ENCODE measurements at places on chromosomes 1 and 21. TPM values are rescaled to one million over a fixed set of nuclear protein-coding genes. Genes with fewer than 3 reads are reported as not detected.

GRCh38 chr1:190391582-190391981, 86.1 kb downstream of the BRINP3 start:
- H3K4me3 ChIP-seq, result no peak overlapping the region
- no peaks in the 10 kb centered on the region for H3K4me1 ChIP-seq
- DNase-seq, result no peak
- no peak overlapping the region for H3K27ac ChIP-seq

GRCh38 chr1:33384040-33384812, 46.7 kb downstream of the PHC2 start:
- peak overlapping the region; percentile 44 for H3K27ac ChIP-seq
- no peaks in the 10 kb centered on the region for H3K36me3 ChIP-seq
- H3K27me3 ChIP-seq, result no peaks in the 10 kb centered on the region

DNA sequence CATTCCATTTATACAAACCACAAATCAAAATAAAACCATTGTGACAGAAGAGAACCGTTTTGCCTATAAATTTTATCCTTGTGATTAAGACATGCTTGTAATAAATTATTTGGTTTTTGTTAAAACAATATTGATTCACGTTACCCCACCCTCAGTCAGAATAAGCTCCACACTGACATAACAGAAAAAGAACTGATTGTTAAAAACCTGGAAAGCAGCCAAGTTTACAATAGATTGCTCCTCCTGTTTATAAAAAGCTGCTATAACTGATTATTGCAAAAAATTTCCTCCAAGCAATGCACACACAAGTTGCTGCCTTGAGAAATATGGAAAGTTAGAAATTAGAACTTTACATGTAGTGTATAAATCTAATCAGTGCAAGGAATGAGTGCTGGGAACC, 263.5 kb downstream of the SETD4 start:
- no peak for DNase-seq
- no peak overlapping the region for H3K4me3 ChIP-seq
- H3K36me3 ChIP-seq, result no peaks in the 10 kb centered on the region

GRCh38 chr1:180907313-180908055, 5.2 kb upstream of the KIAA1614 start:
- H3K4me1 ChIP-seq, result peaks cover 5% of the 10 kb centered on the region
- no peaks in the 10 kb centered on the region for H3K36me3 ChIP-seq
- DNase-seq, result no peak

DNA sequence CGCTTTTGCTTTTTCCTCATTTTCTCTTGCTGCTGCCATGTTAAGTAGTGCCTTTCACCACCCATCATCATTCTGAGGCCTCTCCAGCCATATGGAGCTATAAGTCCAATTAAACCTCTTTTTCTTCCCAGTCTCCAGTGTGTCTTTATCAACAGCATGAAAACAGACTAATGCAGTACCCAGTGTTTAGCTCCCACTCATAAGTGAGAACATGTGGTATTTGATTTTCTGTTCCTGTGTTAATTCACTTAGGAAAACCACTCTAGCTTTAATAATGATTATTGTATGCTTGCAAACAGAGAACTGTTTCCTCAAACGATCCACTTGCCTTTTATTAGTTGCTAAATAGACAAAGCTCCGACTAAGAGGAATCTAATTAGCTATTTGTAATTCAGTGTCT, 43.3 kb downstream of the IL23R start:
- no peaks in the 10 kb centered on the region for H3K27me3 ChIP-seq
- H3K27ac ChIP-seq, result no peak overlapping the region
- H3K36me3 ChIP-seq, result no peaks in the 10 kb centered on the region

GRCh38 chr1:56453016-56453415, 126.3 kb downstream of the PLPP3 start:
- H3K36me3 ChIP-seq, result no peaks in the 10 kb centered on the region
- H3K27ac ChIP-seq, result no peak overlapping the region
- no peak for DNase-seq
- no peaks in the 10 kb centered on the region for H3K4me1 ChIP-seq

- H3K27ac ChIP-seq, result no peak overlapping the region
- H3K27me3 ChIP-seq, result no peaks in the 10 kb centered on the region
- no peaks in the 10 kb centered on the region for H3K36me3 ChIP-seq
- no peaks in the 10 kb centered on the region for H3K4me1 ChIP-seq
- DNase-seq, result no peak
- no peak overlapping the region for H3K4me3 ChIP-seq
Measured at GRCh38 chr1:25113086-25113485, 119.2 kb downstream of the SYF2 start.

DNA sequence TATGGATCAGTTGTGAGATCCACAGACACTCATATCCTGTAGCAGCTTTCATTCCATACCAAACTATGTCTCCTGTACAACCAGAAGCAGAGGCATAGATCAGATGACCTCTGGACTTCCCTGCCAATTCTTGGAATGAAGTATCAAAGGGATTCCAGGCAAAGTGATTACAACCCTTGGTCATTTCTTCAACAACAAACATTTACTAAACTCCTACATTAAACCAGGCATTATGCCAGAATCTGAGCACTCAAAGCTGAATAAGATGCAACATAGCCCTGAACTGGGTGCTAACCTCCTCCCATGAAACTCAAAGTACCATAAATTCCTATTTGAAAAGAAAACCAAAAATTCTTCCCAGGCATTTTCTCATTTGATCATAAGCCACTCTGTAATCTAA, 121.2 kb upstream of the SGIP1 start:
- H3K36me3 ChIP-seq, result no peaks in the 10 kb centered on the region
- no peak overlapping the region for H3K27ac ChIP-seq
- DNase-seq, result no peak
- H3K4me1 ChIP-seq, result no peaks in the 10 kb centered on the region

- H3K4me3 ChIP-seq, result no peak overlapping the region
- H3K4me1 ChIP-seq, result no peaks in the 10 kb centered on the region
- no peak overlapping the region for H3K27ac ChIP-seq
- no peak for DNase-seq
Measured at GRCh38 chr1:116289193-116289592, 83.9 kb upstream of the ATP1A1 start.

GRCh38 chr1:20588634-20589225, at the start of gene CDA:
Gene CDA (plus strand): TSS chr1:20589097. CDS start chr1:20589130, 33 bp downstream.
- H3K4me3 ChIP-seq, result peak within 1 kb of the TSS; percentile 37
- no peak for DNase-seq
- H3K36me3 ChIP-seq, result no peaks in the 10 kb centered on the region
- H3K4me1 ChIP-seq, result peaks cover 19% of the 10 kb centered on the region

- H3K36me3 ChIP-seq, result peaks cover 3% of the 10 kb centered on the region
- no peak for DNase-seq
- no peak overlapping the region for H3K27ac ChIP-seq
- no peak overlapping the region for H3K4me3 ChIP-seq
Measured at GRCh38 chr1:2566101-2567045, 10.2 kb downstream of the TNFRSF14 start.

DNA sequence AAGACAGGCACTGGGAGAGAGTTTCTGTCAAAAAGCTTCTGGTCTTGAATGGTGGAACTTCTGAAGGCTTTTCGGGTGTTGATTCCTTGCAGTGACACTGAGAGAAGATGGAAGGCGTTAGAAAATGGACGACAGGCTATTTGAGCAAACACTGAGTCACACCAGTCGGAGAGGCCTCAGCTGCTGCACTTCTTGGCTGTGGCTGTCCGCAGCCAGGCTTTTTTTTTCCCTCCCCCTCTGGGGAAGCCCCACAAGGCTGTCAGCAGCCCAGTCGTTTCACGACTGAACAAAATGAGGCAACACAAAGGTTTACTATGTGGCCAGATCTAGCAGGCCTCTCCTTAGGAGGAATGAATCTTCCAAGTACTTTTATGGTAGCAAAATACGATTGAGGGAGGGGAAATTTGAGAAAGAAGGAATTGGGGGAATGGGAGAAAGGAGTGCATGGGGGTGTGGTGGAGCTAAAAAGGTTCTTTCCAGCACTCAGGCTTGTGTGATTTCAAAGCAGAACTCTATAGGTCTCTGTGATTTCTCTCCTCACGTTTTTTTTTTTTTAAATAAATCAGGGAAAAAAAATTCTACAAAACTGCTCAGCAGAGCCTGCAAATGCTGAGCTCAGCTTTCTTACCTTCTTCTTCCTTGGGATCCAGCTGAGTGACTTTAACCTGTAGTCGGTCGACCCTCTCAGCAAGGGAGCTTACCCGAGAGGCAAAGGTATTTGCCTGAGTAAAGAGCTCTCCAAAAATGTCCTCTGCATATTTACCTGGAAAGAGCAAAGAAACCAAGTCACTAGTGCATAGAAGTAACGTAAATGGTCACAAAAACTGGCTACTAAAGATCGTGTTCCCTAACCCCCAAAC, 26.1 kb downstream of the GPR3 start:
- peaks cover 8% of the 10 kb centered on the region for H3K36me3 ChIP-seq
- H3K27me3 ChIP-seq, result no peaks in the 10 kb centered on the region
- peak; percentile 95 for DNase-seq
- no peak overlapping the region for H3K4me3 ChIP-seq

- no peaks in the 10 kb centered on the region for H3K27me3 ChIP-seq
- no peaks in the 10 kb centered on the region for H3K36me3 ChIP-seq
- H3K4me3 ChIP-seq, result no peak overlapping the region
- H3K27ac ChIP-seq, result no peak overlapping the region
- DNase-seq, result no peak
Measured at GRCh38 chr1:98870959-98871903, 133.4 kb downstream of the PLPPR5 start.

GRCh38 chr1:208010487-208011071, 99.7 kb upstream of the CD34 start:
- no peaks in the 10 kb centered on the region for H3K36me3 ChIP-seq
- no peak for DNase-seq
- H3K4me1 ChIP-seq, result no peaks in the 10 kb centered on the region
- no peak overlapping the region for H3K4me3 ChIP-seq
- no peak overlapping the region for H3K27ac ChIP-seq

DNA sequence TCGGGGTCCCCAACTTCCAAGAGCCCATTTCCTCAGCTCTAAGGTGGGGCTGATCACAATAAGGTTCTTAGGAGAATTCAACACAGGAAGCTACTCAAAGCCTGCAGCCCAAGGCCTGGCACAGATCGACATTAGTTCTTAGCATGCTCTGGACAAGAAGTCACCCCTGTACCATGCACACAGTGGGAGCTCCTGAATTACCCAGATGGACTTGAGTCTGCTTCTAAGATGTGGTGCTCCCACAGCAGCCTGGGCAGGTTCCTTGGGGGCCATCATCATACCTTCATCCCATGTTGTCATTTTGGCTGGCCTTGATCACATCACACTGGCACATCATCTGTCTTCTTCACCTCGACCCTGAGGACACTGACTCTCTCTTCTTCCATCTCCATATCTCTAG, 153.3 kb upstream of the VAMP3 start:
- no peak for DNase-seq
- no peaks in the 10 kb centered on the region for H3K4me1 ChIP-seq
- no peaks in the 10 kb centered on the region for H3K36me3 ChIP-seq
- no peak overlapping the region for H3K27ac ChIP-seq
- no peaks in the 10 kb centered on the region for H3K27me3 ChIP-seq
- no peak overlapping the region for H3K4me3 ChIP-seq

DNA sequence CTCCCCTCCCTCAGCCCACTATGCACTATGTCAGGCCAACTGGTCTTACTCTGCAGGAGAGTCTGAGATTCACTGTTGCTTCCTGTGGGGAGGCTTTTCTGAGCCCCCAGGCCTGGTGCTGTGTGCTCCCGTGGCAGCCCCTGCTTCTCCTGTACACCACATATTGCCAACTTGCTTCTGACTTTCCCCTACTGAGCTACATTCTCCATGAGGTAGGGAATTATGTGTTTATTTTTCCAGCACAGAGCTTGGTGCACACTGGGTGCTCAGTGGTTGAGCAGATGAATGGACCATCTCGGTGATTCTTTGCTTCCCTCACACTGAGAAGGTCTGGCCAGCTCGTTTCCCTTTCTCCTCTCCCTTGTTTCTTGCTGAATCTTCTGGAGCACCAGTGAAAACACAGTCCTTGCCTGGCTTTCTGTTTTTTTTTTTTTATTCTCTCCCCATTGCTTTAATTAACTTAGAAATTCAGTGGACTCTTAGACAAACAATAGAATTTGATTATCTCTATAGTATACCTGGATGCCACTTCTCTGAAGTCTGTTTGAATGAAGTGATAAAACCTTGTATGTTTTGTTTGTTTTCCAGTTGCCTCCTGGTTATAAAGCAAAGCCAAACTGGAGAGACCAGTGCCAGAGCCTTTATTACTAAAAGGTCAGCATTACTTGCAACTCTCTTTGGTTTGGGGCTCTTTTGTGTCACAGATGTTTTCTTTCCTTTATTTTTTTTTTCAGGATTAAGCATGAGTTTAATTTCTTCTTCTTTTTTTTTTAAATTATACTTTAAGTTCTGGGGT, 50.3 kb upstream of the CNIH3 start:
- H3K4me3 ChIP-seq, result no peak overlapping the region
- no peak for DNase-seq
- H3K27me3 ChIP-seq, result no peaks in the 10 kb centered on the region
- peaks cover 8% of the 10 kb centered on the region for H3K4me1 ChIP-seq
- no peaks in the 10 kb centered on the region for H3K36me3 ChIP-seq

- H3K4me3 ChIP-seq, result peak overlapping the region; percentile 52
- peak overlapping the region; percentile 29 for H3K27ac ChIP-seq
Measured at GRCh38 chr1:170168265-170168664, 22.5 kb downstream of the NTMT2 start.

DNA sequence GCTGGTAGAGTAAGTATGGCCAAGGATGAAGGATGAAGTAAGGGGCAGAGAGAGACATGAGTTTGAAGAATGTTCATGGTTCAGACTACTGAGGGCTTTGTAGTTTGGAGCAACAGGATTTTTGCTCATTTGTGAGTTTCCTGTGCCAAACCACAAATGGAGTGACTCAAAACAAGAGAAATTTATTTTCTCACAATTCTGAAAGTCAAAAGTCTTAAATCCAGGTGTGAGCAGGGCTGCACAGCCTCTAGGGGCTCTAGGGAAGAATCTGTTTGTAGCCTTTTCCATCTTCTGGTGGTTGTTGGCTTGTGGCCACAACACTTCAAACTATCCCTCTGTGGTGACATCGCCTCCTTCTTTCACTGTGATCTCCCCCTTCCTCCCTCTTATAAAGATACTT, 58.9 kb downstream of the RHOU start:
- DNase-seq, result peak; percentile 40
- H3K27me3 ChIP-seq, result no peaks in the 10 kb centered on the region
- H3K36me3 ChIP-seq, result no peaks in the 10 kb centered on the region
- no peak overlapping the region for H3K4me3 ChIP-seq
- no peak overlapping the region for H3K27ac ChIP-seq

DNA sequence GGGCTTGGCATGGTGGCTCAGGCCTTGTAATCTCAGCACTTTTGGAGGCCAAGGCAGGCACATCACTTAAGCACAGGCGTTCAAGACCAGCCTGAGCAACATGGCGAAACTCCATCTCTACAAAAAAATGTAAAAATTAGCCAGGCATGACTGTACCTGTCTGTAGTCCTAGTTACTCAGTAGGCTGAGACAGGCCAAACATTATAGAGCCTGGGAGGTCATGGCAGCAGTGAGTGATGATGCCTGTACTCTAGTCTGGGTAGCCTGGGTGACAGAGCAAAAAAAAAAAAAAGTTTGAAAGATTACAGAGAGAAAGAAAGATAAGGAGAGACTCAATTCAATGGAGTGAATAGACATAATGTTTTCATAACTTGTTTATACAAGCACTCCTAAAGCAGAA, 556.5 kb upstream of the BRINP3 start:
- H3K4me3 ChIP-seq, result no peak overlapping the region
- no peaks in the 10 kb centered on the region for H3K36me3 ChIP-seq
- H3K27me3 ChIP-seq, result no peaks in the 10 kb centered on the region
- H3K4me1 ChIP-seq, result no peaks in the 10 kb centered on the region

KIF2C gene
- total RNA-seq, result 9.2 TPM

MFAP2 gene
- 16.2 TPM for total RNA-seq

RASSF5 gene
- 1.8 TPM for total RNA-seq

KCNE2 gene
- not detected for total RNA-seq

RNU1-2 gene
- total RNA-seq, result 3,997 TPM

NBPF6 gene
- not detected for total RNA-seq

ZNF683 gene
- total RNA-seq, result not detected

RIIAD1 gene
- not detected for total RNA-seq

SMCP gene
- total RNA-seq, result 0.17 TPM

PALMD gene
- 0.51 TPM for total RNA-seq
